Thoracic aorta (tissue), 2 donors: ENCODE measurements at places on chromosomes 12 and 14. TPM values are rescaled to one million over a fixed set of nuclear protein-coding genes. Genes with fewer than 3 reads are reported as not detected.

- H3K27me3 ChIP-seq = peaks cover 45% of the 10 kb centered on the region
- peaks cover 14% of the 10 kb centered on the region for H3K4me1 ChIP-seq
- no peak overlapping the region for H3K27ac ChIP-seq
- no peak for DNase-seq
Measured at GRCh38 chr12:114399664-114400211, 6.2 kb downstream of the TBX5 start.

DNA sequence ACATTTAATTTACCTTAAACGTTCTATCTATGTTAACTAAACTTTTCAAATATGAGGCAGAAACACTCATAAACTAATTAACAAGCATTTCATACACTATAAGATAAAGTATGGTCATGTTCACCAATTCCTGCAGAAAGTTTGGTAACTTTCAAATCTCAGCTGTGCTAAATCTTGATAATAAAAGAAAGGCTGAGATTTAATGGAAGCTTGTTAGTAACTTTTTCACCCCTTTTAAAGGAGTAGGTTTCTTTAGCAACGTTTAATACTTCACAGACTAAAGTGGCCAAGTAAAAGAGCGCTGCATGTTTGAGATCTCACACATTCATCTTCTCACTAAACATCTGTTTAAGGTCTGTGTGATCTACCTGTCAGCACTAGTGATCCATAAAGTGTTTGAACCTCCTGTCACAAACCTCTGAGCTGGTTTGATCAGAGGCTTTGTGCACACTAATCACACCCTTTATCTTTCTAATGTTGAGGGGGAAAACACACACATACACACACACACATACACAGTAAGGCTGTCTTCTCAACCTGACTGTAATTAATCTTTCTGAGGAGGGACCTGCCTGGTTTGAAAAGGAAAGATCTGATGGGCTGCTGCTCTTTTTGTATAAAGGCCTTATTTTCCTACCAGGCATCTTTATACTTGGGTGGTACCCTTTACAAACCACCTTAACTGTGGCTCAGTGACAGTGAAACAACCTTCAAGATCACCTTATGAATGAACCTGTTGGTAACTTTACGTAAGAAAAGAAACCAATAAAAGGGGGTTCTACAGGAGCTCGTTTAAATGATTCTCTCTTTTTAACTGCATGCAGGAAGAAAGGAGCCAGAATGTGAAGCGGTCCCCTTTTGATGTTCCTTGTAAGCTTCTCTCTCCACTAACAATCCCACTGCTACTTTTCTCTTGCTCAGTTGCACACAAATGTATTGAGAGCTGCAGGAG is 244.2 kb downstream of the SOX5 start:
- H3K4me1 ChIP-seq = peaks cover 4% of the 10 kb centered on the region
- no peak for DNase-seq
- H3K36me3 ChIP-seq = no peaks in the 10 kb centered on the region
- no peak overlapping the region for H3K4me3 ChIP-seq

- no peak overlapping the region for H3K27ac ChIP-seq
- no peaks in the 10 kb centered on the region for H3K36me3 ChIP-seq
- H3K27me3 ChIP-seq = no peaks in the 10 kb centered on the region
- H3K4me3 ChIP-seq = no peak overlapping the region
- no peak for DNase-seq
- peaks cover 2% of the 10 kb centered on the region for H3K4me1 ChIP-seq
Measured at GRCh38 chr14:100591453-100592371, 4.5 kb upstream of the BEGAIN start.

DNA sequence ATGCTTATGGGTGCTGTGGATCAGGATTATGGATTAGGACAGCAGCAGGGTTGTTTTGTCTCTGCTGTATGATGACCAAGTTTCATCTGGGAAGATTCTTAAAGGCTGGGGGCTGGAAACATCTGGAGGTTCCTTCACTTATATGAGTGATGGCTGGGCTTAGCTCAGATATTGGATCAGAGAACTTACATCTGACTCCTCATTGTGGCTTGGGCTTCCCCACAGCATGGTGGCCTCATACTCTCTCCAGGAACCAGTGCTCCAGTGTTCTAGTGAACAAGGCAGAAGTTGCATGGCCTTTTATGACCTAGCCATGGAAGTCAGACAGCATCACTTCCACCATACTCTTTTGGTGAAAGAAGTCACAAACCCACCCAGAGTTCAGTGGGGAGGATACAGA is 336.1 kb upstream of the TBX3 start:
- H3K27ac ChIP-seq = no peak overlapping the region
- no peaks in the 10 kb centered on the region for H3K27me3 ChIP-seq
- peaks cover 7% of the 10 kb centered on the region for H3K4me1 ChIP-seq
- no peak for DNase-seq

GRCh38 chr12:4918950-4919660 is 9.4 kb downstream of the KCNA1 start:
- no peak overlapping the region for H3K4me3 ChIP-seq
- no peaks in the 10 kb centered on the region for H3K4me1 ChIP-seq
- no peaks in the 10 kb centered on the region for H3K36me3 ChIP-seq
- H3K27me3 ChIP-seq = no peaks in the 10 kb centered on the region

GRCh38 chr12:63895841-63896240 is 51.3 kb downstream of the SRGAP1 start:
- H3K27me3 ChIP-seq = no peaks in the 10 kb centered on the region
- DNase-seq = no peak
- H3K4me3 ChIP-seq = no peak overlapping the region

The C3AR1 gene
- total RNA-seq = 25.5 TPM
